ENCODE measurements at places on chromosomes 2 and 18.
A peak's percentile ranks its signal among the peaks of the same experiment; 100 is the strongest.

DNA sequence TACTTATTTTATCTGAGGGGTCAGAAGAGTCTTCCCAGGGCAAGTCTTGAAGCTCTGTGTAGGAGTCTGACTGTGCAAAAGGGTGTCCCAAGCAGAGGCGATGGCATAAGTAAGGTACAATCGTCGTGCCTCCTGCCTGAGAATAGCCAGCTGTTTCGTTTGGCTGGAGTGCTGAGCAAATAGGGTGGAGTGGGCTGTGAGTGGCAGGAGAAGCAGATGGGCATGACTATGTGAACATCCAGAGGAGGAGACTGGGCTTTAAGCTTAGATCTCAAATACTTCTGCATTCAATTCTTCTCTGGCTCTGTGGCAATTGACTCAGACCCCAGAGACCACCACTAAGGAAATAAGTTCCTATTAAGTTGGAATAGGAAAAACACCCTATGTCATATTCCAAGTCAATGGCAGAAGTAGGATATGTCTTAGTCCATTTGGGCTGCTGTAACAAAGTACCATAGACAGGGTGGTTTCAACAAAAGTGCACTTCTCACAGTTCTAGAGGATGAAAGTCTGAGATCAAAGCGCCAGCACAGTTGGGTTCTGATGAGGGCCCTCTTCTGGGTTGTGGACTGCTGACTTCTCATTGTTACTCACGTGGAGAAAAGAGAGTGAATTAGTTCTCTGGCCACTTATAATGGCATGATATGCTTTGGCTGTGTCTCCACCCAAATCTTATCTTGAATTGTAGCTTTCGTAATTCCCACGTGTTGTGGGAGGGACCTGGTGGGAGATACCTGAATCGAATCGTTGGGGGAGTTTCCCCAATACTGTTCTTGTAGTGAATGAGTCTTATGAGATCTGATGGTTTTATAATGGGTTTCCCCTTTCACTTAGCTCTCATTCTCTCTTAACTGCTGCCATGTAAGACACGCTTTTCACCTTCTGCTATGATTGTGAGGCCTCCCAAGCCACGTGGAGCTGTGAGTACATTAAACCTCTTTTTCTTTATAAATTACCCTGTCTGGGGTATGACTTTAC, 120.2 kb downstream of the LPIN1 start:
- peak; percentile 37 for DNase-seq

GRCh38 chr2:233430081-233430480, 75.8 kb downstream of the DGKD start:
- no peak for DNase-seq

- no peak for DNase-seq
Observed at GRCh38 chr2:230912724-230913123, 12.3 kb downstream of the GPR55 start.

GRCh38 chr18:50644146-50644545, 84.3 kb downstream of the MAPK4 start:
- DNase-seq: no peak

- DNase-seq: no peak
Observed at GRCh38 chr2:99480390-99480789, 9.4 kb downstream of the REV1 start.

Data from activated naive CD4-positive, alpha-beta T cell treated with Interleukin-2 at 50 U/mL for 16 hours (primary cell).